ENCODE measurements at places on chromosomes 7 and 10.

DNA sequence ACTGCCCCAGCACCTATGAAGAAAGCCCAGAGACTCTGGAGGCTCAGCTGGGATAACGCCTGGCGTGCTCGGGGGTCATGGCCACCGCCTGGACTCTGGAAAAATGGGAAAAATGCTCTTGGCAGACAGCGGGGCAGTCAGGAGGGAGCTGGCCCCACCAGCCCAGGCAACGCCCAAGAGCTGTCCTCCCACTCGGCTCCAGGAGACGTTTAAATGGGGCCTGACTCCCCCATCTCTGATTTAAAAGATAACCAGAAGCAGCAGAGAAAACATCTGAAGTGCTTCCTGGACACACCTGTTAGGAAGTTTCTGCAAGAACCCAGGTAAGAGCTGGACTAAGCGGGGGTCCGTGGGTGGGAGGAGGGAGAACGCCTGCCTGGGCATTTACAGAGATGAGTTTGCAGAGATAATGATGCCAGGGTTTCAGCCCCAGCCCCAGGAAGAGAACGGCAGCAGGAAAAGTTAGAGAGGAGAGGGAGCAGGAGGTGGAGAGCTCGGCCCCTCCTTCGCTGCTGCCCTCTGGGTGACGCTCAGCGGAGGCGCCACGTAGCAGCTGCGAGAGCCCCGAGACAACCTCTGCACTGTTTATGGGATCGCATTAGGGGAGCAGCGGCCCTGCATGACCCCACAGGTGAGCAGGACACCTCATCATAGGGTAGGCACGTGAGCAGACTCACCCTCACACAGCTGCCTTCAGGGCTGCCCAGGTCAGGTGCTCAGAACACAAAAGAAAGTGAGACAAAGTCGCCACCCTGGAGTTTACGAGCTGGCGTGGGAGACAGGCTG lies 83.5 kb upstream of the INSIG1 start:
- DNase-seq: no peak

- no peak for DNase-seq
Observed at GRCh38 chr10:124131172-124131571, 37.8 kb upstream of the CHST15 start.

DNA sequence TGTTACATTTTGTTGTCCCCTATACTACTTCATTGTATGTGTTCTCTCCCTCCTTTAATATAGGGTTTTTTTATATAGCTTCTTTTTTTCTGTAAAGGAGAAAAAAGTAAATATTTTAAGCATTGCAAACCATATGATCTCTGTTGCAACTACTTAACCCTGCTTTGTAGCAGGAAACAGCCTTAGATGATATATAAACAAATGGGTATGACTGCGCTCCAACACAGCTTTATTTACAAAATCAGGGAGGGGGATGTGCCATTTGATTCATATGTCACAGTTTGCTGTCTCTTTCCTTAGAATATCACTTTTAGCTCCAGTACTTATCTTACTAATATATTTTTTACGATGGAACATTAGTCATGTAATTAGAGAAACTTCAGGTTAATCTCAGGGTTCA lies 155.2 kb upstream of the GNAI1 start:
- peak; percentile 87 for DNase-seq

GRCh38 chr10:44512431-44513022 lies 127.6 kb upstream of the CXCL12 start:
- DNase-seq: no peak

GRCh38 chr7:73715648-73716317 lies 3.7 kb downstream of the STX1A start:
- peak; percentile 99 for DNase-seq

GRCh38 chr10:91798649-91799611 lies 704 bp downstream of the TNKS2 start:
- DNase-seq: peak; percentile 58

GRCh38 chr7:50721160-50721559 lies 61.5 kb downstream of the GRB10 start:
- DNase-seq: no peak

- peak; percentile 69 for DNase-seq
Observed at GRCh38 chr10:69639291-69640195, 9.5 kb downstream of the FAM241B start.

- no peak for DNase-seq
Observed at GRCh38 chr10:5614155-5614721, 52.2 kb downstream of the ASB13 start.

- no peak for DNase-seq
Observed at GRCh38 chr7:69429911-69430383, 168.3 kb upstream of the AUTS2 start.

DNA sequence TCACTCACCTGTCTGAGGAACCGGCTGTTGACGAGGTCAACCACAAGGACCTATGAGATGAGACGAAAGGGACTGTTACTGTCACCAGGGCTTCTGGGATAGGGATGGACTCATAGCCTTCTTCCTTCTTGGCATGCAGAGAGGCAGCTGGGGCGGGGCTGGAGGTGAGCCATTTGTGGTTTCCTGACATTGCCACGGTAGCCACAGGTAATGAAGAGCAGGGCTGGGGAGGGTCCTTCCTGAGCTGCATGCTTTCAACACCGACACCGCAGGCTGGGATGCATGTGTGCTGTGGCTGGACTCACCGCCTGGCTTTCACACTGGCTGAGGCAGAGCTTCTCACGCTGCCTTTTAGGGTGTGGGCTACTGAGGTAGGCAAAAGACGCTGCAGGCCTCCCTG lies 46.4 kb upstream of the MKRN1 start:
- peak; percentile 19 for DNase-seq

- DNase-seq: no peak
Observed at GRCh38 chr7:37209195-37209594, 239.5 kb downstream of the ELMO1 start.

- no peak for DNase-seq
Observed at GRCh38 chr10:126061526-126061925, 165.2 kb downstream of the FANK1 start.

All from ELR (cell line).